Activated CD4-positive, alpha-beta memory T cell treated with anti-CD3 and anti-CD28 coated beads, Interleukin-2, amount 10 ng/mL, durations not matched to agents 7 days and 5 days (primary cell): ENCODE measurements at places on chromosomes 16 and 17. TPM values are rescaled to one million over a fixed set of nuclear protein-coding genes. Genes with fewer than 3 reads are reported as not detected.

- peaks cover 64% of the 10 kb centered on the region for H3K36me3 ChIP-seq
- H3K4me3 ChIP-seq: no peak overlapping the region
Measured at GRCh38 chr16:31198207-31198882, 4.2 kb downstream of the PYCARD start.

DNA sequence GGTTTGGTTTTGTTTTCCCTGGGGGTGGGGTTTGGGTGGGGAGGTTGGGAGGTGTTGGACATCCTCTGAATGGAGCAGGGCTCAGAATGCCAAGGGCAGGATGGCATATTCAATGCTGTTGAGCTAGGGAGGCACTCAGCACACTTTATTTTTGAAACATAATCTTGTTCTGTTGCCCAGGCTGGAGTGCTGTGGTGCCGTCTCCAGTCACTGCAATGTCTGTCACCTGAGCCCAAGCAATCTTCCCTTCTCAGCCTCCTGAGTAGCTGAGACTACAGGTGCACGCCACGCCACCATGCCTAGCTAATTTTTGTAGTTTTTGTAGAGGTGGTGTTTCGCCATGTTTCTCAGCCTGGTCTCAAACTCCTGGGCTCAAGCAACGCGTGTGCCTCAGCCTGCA lies 186.1 kb downstream of the RPTOR start:
- no peak for DNase-seq
- peak overlapping the region; percentile 58 for H3K4me3 ChIP-seq
- H3K27ac ChIP-seq: peak overlapping the region; percentile 85
- no peaks in the 10 kb centered on the region for H3K27me3 ChIP-seq

Gene KRTAP1-5
- total RNA-seq: not detected

- H3K36me3 ChIP-seq: peaks cover 2% of the 10 kb centered on the region
- H3K4me1 ChIP-seq: peaks cover 14% of the 10 kb centered on the region
- H3K27ac ChIP-seq: no peak overlapping the region
Measured at GRCh38 chr17:31092475-31093064, 2.2 kb upstream of the NF1 start.

GRCh38 chr17:66214884-66215528 lies 14.2 kb downstream of the APOH start:
- no peak overlapping the region for H3K27ac ChIP-seq
- no peak for DNase-seq
- H3K4me3 ChIP-seq: no peak overlapping the region
- H3K27me3 ChIP-seq: peaks cover 20% of the 10 kb centered on the region
- H3K36me3 ChIP-seq: no peaks in the 10 kb centered on the region

Gene PLXDC1
- 7.3 TPM for total RNA-seq

DNA sequence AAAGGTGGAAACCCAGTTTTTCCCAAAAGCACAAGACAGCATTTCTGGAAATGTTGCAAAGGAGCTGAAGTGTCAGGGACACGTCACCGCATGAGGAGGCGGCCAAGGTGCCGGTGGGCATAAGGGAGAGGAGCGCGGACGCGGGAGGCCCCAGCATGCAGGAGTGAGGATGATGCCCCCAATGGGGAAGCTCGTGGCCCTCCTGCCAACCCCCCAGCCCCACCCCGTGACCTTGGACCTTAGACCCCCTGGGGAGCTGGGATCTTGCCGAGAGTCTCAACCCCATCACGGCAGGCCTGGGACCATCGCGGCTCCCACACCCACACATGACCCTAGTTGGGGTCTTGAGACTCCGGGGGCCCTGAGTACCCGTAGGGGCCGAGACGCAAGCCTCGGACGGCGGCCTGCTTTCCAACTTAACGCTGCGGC lies 119.4 kb upstream of the METRNL start:
- peaks cover 25% of the 10 kb centered on the region for H3K36me3 ChIP-seq
- no peak overlapping the region for H3K4me3 ChIP-seq
- no peak overlapping the region for H3K27ac ChIP-seq
- peaks cover 7% of the 10 kb centered on the region for H3K4me1 ChIP-seq
- no peaks in the 10 kb centered on the region for H3K27me3 ChIP-seq
- no peak for DNase-seq

Gene PARD6A
- 14.0 TPM for total RNA-seq

- H3K27me3 ChIP-seq: no peaks in the 10 kb centered on the region
- no peak for DNase-seq
- H3K4me3 ChIP-seq: no peak overlapping the region
- no peak overlapping the region for H3K27ac ChIP-seq
- H3K36me3 ChIP-seq: no peaks in the 10 kb centered on the region
Measured at GRCh38 chr17:56292010-56292409, 138.7 kb downstream of the ANKFN1 start.

Gene TSNAXIP1
- 0.20 TPM for total RNA-seq

Gene KLHL10
- not detected for total RNA-seq

Gene EVPLL
- total RNA-seq: not detected

- no peak for DNase-seq
- no peaks in the 10 kb centered on the region for H3K36me3 ChIP-seq
- H3K4me3 ChIP-seq: no peak overlapping the region
- no peaks in the 10 kb centered on the region for H3K27me3 ChIP-seq
- no peaks in the 10 kb centered on the region for H3K4me1 ChIP-seq
Measured at GRCh38 chr16:55379876-55380390, 55.9 kb downstream of the IRX6 start.

Gene YBX2
- 1.5 TPM for total RNA-seq

Gene ZCCHC14
- 5.0 TPM for total RNA-seq

- H3K27ac ChIP-seq: no peak overlapping the region
- H3K36me3 ChIP-seq: no peaks in the 10 kb centered on the region
- H3K27me3 ChIP-seq: peaks cover 6% of the 10 kb centered on the region
- peaks cover 8% of the 10 kb centered on the region for H3K4me1 ChIP-seq
Measured at GRCh38 chr16:83956336-83957289, 3.6 kb downstream of the OSGIN1 start.
